ENCODE measurements at places on chromosomes 11 and 22.

DNA sequence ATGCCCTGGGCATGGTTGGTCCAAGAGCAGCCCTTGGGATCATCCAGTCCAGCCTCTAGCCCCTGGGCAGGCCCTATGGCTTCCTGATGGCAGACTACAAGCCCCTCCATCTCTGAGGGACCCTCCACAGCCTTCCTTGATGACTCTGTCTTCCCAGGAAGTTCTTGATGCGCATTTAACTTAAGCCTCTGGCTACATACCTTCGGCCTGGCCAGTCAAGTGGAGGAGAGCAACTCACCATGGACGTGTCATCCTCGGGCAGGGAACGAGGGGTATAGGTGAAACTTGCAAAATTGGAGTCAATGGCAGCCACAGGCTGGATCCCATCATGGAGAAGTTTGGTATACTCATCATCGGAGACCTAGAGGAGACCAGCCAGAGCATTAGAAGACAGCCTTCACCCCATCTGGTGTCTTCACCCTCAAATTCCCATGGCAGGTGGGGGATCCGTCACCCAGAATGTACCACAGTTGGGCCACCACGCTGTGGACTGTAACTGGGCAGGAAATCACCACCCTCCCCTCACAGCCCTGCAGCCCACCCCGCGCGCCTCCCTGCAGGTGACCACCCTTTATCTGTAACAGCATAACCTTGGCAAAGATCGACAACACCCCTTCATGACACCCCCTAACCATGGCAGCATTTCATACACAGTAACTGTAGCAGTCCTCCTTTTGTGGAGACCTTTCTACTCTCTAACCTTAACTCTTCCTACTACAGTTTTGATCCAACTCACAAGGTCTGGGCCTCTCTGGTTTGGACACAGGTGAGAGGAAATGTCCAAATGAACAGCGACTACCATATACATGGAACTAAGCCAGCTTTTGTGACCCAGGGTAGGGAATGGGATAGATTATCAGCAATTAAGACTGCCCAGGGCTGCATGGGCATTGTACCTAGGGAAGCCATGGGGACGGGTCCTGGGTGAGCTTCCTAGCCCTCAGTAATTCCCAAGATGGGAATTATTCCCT, 91.7 kb downstream of the PDE2A start:
- DNase-seq: no peak

DNA sequence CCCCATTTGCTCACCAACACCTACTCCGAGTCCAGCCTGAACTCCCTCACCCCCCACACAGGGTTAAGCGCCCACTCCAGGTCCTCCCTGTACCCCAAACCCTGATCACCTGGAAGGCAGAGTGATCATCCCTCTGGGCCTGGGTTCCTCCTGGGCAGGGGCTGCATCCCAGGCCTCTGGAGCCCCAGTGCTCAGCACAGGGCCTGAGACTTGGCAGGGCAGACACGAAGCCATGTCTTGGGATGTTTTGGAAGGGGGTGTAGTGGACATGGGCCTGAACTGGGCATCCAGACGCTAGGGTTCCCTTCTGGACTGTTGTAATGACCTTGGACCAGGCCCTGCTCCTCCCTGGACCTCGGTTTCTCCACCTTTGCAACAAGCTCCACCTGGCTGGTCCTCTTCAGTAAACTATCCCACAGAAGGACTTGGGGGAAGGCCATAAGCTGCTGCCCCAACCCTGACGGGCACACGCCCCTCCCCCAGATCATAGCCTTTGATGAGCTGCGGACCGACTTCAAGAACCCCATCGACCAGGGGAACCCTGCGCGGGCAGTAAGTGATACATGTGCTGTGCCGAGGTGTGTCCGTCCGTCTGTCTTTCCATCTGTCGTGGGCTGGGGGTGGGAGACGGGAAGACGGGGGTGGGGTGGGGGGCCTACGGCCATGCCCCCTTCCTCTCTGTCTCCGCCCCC, 3.9 kb downstream of the CNIH2 start:
- DNase-seq: no peak

- no peak for DNase-seq
These were observed 27.4 kb upstream of the CBX7 start for GRCh38 chr22:39179841-39180335.

GRCh38 chr11:65915821-65916251, 3.0 kb downstream of the C11orf68 start:
- DNase-seq: no peak

GRCh38 chr11:71248251-71248570, 4.2 kb downstream of the SHANK2 start:
- no peak for DNase-seq

DNA sequence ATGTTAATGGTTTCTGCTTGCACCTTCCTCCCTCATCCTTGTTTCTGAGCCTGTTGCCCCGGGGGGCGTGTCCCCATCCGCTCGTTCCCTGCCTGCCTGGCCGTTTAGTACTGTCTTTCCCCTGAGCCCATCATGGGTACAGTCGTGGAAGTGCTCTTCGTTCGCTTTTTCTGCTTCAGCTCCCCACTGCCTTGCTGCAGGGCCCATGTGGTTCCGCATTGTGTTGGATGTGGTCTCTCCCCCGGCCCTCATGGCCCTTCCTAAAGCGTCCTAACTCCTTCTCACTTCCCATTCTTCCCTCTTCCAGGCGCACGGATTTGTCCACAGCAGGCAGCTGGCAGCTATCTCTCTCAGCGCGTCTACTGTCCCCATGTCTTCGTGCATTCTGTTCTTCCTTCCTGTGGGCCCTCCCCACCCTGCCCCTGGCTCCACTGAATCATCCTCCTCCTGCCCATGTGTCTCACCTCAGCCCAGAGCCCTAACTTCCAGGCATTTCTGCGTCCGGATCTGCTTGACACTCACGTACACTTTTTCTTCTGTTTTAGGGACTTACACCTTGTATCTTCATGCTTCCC, 98.1 kb downstream of the ZBTB16 start:
- DNase-seq: no peak

Data from activated T-cell treated with anti-CD3 and anti-CD28 coated beads for 48 hours (primary cell).